ENCODE measurements at places on chromosomes 12 and 14. TPM values are rescaled to one million over a fixed set of nuclear protein-coding genes. Genes with fewer than 3 reads are reported as not detected.

CTSG gene
- not detected for total RNA-seq

PTCSC3 gene
- not detected for total RNA-seq

CDK4 gene
- 150 TPM for total RNA-seq

ACVRL1 gene
- total RNA-seq, result not detected

CTDSP2 gene
- total RNA-seq, result 108 TPM

DHH gene
- total RNA-seq, result 0.41 TPM

SYT1 gene
- total RNA-seq, result not detected

RIMBP2 gene
- not detected for total RNA-seq

CLEC4D gene
- not detected for total RNA-seq

IL31 gene
- total RNA-seq, result 8.0 TPM

E2F7 gene
- 5.7 TPM for total RNA-seq

TCHP gene
- total RNA-seq, result 22.5 TPM

PPP4R4 gene
- total RNA-seq, result 6.2 TPM

GPR68 gene
- 19.2 TPM for total RNA-seq

CD4 gene
- 126 TPM for total RNA-seq
